Foreskin melanocyte (primary cell): ENCODE measurements at places on chromosomes 1 and 21.

DNA sequence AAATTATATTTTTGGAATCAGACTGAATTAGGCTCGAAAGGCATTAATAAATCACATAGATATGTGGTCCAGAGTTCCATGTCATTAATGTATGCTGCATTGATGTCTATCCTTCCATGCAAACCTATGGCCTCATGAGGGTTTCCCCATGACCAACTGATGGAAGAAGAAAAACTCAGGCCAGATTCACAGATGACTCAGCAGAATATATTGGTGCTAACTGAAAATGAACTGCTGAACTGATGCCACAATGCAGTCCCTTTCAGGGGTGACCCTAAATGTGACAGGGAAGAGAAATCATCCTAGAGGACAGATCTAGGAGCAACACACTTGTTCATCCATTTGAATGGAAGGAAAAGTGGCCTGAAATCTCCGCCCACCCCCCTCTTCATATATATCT lies 110.5 kb upstream of the KCND3 start:
- no peak for DNase-seq

- DNase-seq: no peak
Observed at GRCh38 chr1:30919025-30919881, 10.7 kb upstream of the SDC3 start.

DNA sequence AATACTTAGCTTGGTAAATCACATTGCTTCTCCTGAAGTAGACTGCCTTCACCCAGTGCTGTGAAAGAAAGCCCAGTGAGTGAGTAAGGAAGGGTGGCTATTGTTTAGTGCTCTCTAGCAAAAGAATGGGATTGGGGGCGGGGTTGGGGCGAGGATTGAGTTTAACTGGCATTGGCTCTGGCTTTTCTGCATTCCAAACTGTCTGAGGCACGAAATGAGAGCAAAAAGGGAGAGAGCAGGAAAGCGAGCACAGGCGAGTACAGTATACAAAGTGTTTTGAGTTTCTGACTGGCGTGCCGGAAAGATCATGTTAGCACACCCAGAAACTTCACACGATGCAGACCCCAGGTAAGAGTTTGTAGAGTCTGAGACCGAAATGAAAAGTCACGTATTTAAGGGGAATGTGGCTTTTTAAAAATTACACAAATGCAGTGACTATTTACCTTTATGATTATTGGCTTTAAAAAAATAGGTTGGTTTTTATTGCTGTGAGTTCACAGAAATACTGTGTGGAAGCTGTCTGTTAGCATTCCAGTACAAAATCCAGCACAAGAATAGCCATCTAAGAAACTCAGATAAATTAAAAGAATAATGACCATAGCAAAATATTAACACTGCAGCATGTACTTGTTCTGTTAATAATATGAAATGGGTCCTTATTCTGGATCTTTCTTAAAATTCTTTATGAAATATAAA lies 155.4 kb downstream of the CLEC20A start:
- DNase-seq: no peak

- DNase-seq: peak; percentile 92
Observed at GRCh38 chr1:170562646-170563338, 30.8 kb downstream of the GORAB start.

- no peak for DNase-seq
Observed at GRCh38 chr1:111968511-111968910, 21.0 kb downstream of the KCND3 start.

GRCh38 chr1:225434046-225434445 lies 6.2 kb upstream of the LBR start:
- no peak for DNase-seq

- no peak for DNase-seq
Observed at GRCh38 chr1:78493451-78493850, 2.7 kb downstream of the PTGFR start.

- DNase-seq: no peak
Observed at GRCh38 chr1:218933513-218933912, 240.2 kb upstream of the LYPLAL1 start.
